ENCODE measurements at places on chromosomes 1 and 21.

DNA sequence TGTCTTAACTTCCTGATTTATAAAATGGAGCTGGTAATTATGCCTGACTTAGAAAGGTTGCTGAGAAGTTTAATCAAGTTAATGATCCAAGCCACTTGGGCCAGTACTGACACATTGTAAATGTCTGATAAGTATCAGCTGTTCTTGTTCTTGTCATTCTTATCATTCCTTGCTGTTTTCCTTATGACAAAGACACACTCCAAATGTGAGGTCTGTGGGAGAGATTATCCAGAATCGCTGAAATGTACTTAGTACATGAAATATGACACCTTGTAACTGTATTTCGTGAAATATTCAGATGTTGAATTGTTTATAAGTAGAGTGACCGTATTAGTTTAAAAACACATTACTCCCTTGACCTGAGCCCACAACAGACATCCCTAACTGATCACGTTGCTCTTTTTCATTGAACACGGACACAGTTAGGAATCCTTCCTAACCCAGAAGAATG is 6.1 kb downstream of the AADACL4 start:
- no peaks in the 10 kb centered on the region for H3K4me1 ChIP-seq
- no peak overlapping the region for H3K27ac ChIP-seq
- no peak for DNase-seq
- no peaks in the 10 kb centered on the region for H3K27me3 ChIP-seq
- H3K4me3 ChIP-seq = no peak overlapping the region

GRCh38 chr21:28793043-28793442 is 199.6 kb downstream of the LTN1 start:
- no peaks in the 10 kb centered on the region for H3K4me1 ChIP-seq
- DNase-seq = no peak
- no peak overlapping the region for H3K4me3 ChIP-seq
- no peaks in the 10 kb centered on the region for H3K36me3 ChIP-seq
- H3K27ac ChIP-seq = no peak overlapping the region

GRCh38 chr1:101119289-101119688 is 93.7 kb upstream of the DPH5 start:
- H3K27me3 ChIP-seq = no peaks in the 10 kb centered on the region
- no peaks in the 10 kb centered on the region for H3K36me3 ChIP-seq
- no peaks in the 10 kb centered on the region for H3K4me1 ChIP-seq
- H3K4me3 ChIP-seq = no peak overlapping the region

- no peak overlapping the region for H3K27ac ChIP-seq
- peaks cover 6% of the 10 kb centered on the region for H3K4me1 ChIP-seq
- H3K36me3 ChIP-seq = no peaks in the 10 kb centered on the region
- peaks cover 54% of the 10 kb centered on the region for H3K27me3 ChIP-seq
- DNase-seq = no peak
These were observed 936 bp downstream of the TP73 start for GRCh38 chr1:3653286-3653618.

DNA sequence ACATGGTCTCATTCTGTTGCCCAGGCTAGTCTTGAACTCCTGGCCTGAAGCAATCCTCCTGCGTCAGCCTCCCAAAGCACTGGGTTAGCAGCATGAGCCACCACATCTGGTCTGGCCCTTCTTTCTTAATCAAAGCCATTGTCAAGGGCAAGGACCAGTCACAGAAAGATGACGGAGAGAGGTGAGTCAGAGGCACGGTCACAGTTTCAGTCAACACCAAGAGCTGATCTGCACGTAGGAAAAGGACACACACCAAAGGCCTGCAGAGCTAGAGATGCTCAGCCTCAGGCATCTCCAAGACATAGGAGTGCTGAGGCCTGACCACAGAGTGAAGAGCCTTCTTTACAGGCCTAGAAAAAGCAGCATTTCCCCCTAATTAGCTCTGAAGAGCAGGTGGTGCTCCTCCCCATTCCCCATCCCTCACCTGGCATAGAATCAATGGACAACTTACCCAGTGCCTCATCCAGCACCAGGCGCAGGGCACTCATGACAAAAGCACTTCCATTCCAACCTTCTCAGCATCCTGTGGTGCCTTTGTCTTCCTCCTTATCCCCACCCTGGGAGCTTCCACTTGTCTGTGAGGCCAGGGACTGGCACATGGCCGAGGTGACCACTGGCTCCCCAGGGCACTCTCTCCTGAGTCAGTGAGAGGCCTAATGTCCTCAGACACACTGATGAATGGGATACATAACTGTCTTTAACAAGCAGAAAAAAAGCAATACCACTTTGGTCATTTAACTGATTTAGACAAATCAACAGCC is 139.8 kb downstream of the AJAP1 start:
- H3K4me1 ChIP-seq = no peaks in the 10 kb centered on the region
- H3K36me3 ChIP-seq = no peaks in the 10 kb centered on the region
- H3K27ac ChIP-seq = no peak overlapping the region

- H3K36me3 ChIP-seq = no peaks in the 10 kb centered on the region
- no peaks in the 10 kb centered on the region for H3K27me3 ChIP-seq
- no peak overlapping the region for H3K4me3 ChIP-seq
These were observed 39.5 kb upstream of the RGS1 start for GRCh38 chr1:192535916-192536664.

DNA sequence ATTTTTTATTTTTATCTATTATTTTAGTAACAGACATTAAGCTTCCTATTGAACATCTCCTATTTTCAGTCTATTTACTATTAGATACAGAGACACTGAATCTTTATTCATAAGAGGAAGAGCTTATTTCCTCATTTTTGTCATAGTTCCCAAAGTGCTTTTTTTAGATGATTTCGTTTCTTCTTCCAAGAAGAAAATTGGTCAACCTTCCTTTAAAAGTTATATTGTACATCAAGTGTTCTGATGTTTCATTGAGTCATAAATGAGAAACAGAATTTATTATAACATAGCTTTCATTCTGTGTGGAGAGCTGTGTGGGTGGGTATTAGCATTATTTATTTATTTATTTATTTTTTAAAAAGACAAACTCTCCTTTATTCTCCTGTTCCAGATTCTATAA is 50.6 kb upstream of the BACH1 start:
- no peak overlapping the region for H3K27ac ChIP-seq
- H3K4me1 ChIP-seq = no peaks in the 10 kb centered on the region
- H3K36me3 ChIP-seq = no peaks in the 10 kb centered on the region
- no peaks in the 10 kb centered on the region for H3K27me3 ChIP-seq
- no peak overlapping the region for H3K4me3 ChIP-seq

GRCh38 chr1:89810302-89810701 is 10.5 kb upstream of the LRRC8D start:
- H3K36me3 ChIP-seq = no peaks in the 10 kb centered on the region
- H3K27ac ChIP-seq = no peak overlapping the region
- H3K4me1 ChIP-seq = no peaks in the 10 kb centered on the region
- H3K27me3 ChIP-seq = no peaks in the 10 kb centered on the region
- no peak overlapping the region for H3K4me3 ChIP-seq

GRCh38 chr1:19458815-19459417 is 26.4 kb downstream of the CAPZB start:
- no peak for DNase-seq
- peak overlapping the region; percentile 62 for H3K27ac ChIP-seq
- no peaks in the 10 kb centered on the region for H3K27me3 ChIP-seq
- H3K4me3 ChIP-seq = no peak overlapping the region

DNA sequence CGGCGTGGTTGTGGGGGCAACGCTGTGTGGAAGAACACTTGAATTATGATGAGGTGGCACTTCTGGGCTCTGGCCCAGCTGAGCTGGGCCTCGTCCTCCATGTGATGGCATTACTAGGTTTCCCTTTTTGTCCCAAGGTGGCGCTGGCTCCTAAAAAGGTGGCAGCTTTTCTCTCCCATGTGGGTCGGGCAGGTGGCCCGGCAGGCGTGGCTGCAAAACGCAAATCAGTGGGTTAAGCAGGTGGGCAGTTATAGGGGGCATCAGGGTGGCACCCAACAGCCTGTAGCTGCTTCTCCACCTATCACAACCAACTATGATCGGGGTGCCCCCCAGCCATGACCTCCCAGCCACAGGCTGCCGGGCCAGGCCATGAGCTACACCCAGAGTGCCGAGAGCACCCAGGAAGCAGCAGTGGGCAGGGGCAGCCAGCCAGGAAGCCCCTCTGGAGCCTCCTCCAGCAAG is 59.6 kb downstream of the KCNAB2 start:
- H3K36me3 ChIP-seq = no peaks in the 10 kb centered on the region
- no peak overlapping the region for H3K27ac ChIP-seq
- no peak for DNase-seq
- no peak overlapping the region for H3K4me3 ChIP-seq
- H3K27me3 ChIP-seq = no peaks in the 10 kb centered on the region

- peak; percentile 89 for DNase-seq
- no peaks in the 10 kb centered on the region for H3K36me3 ChIP-seq
- no peaks in the 10 kb centered on the region for H3K27me3 ChIP-seq
- H3K4me1 ChIP-seq = no peaks in the 10 kb centered on the region
- H3K4me3 ChIP-seq = peak within 1 kb of the TSS; percentile 73
These were observed at the start of gene ATF6 for GRCh38 chr1:161766102-161766981. TSS of gene ATF6 (plus strand) at chr1:161766320. CDS start at chr1:161766361, 41 bp downstream.

- DNase-seq = peak; percentile 49
- no peaks in the 10 kb centered on the region for H3K36me3 ChIP-seq
- peaks cover 15% of the 10 kb centered on the region for H3K4me1 ChIP-seq
These were observed 36.0 kb downstream of the NUAK2 start for GRCh38 chr1:205285381-205286101.

GRCh38 chr1:9448132-9449109 is 90.8 kb upstream of the SLC25A33 start:
- H3K4me1 ChIP-seq = no peaks in the 10 kb centered on the region
- no peaks in the 10 kb centered on the region for H3K36me3 ChIP-seq
- no peaks in the 10 kb centered on the region for H3K27me3 ChIP-seq
- no peak overlapping the region for H3K4me3 ChIP-seq

DNA sequence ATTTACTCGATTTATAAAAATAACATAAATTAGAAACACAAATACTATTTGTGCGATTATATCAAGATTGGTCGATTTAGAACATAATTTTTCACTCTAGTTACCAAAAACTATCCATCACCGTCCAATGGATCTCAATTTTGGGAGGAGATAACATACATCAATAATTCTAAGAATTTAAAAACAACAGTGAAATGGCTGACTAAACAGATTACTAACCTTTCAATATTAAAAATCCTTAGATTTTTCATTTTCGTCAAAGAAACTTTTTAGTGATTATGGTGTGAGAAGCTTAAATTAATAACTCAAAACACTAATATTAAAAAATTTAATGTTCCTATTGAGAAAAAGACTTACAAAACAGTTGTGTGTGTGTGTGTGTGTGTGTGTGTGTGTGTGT is 75.1 kb upstream of the RBM34 start:
- DNase-seq = no peak
- no peaks in the 10 kb centered on the region for H3K4me1 ChIP-seq
- no peaks in the 10 kb centered on the region for H3K27me3 ChIP-seq
- H3K36me3 ChIP-seq = no peaks in the 10 kb centered on the region
